Endothelial cell of umbilical vein (primary cell): ENCODE measurements at places on chromosomes 3 and 15. TPM values are rescaled to one million over a fixed set of nuclear protein-coding genes. Genes with fewer than 3 reads are reported as not detected.

DNA sequence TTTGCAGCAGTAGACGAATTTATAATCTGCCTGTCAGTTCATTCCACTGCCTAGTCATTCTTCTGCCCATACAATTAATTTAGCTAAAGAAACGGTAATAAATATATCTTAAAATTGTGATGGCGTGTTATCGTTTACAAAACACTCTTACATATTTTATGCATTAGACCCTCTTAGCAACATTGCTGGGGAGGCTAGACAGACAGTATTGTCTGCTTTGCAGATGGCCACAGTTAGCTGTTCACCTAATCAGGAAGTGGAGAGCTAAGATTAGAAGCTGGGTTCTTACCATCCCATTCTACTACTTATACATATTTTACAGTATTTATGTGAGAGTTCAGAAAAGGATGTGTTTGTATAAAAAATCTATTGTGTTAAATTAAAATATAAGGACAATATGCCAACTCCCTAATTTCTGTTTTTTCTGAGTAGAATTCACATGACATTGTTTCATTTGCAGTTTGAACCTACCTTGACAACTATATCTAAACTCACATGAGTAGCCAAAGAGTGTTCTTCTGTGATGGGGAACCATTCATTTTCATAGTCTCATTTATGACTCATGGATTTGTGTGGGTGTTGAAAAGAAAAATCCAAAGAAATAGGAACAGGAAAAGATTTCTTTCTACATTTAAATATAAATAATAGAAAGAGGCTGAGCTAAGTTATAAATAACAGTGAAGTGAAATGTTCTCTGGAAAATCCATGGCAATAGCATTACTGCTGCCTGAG is 41.7 kb upstream of the C3orf80 start:
- no peaks in the 10 kb centered on the region for H3K36me3 ChIP-seq
- no peak for DNase-seq
- peaks cover 11% of the 10 kb centered on the region for H3K4me1 ChIP-seq
- no peaks in the 10 kb centered on the region for H3K27me3 ChIP-seq

The MAN2C1 gene
- polyA plus RNA-seq, result 198 and 220 TPM in 2 replicates

DNA sequence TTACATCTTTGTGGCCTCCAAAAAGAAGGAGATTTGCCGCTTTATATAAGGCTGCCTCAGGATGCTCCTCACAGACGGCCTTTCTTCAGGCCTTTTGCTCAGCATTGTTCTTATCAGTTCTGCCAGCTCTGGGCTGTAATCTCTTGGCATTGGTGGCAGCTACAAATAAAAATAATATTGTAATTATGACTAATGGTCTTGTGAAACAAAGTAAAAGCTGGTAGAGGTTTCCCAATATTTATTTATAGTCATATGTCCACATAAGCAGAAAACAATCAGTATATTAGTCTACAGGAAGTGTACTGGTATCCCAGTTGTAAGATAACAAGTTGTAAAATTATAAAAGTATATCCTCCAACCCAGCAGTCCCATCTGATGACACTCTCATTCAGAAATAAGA is 7.3 kb downstream of the NEK4 start:
- DNase-seq, result peak; percentile 83
- peaks cover 17% of the 10 kb centered on the region for H3K36me3 ChIP-seq
- H3K27ac ChIP-seq, result peak overlapping the region; percentile 70
- no peak overlapping the region for H3K4me3 ChIP-seq

- H3K4me1 ChIP-seq, result peaks cover 35% of the 10 kb centered on the region
- no peak overlapping the region for H3K4me3 ChIP-seq
- no peaks in the 10 kb centered on the region for H3K36me3 ChIP-seq
- no peak for DNase-seq
- H3K27ac ChIP-seq, result no peak overlapping the region
- no peaks in the 10 kb centered on the region for H3K27me3 ChIP-seq
These were observed 253.8 kb downstream of the XXYLT1 start for GRCh38 chr3:195017151-195017550.

The ARPP21 gene
- not detected in 2 replicates for polyA plus RNA-seq

The XRN1 gene
- 3.4 and 4.4 TPM in 2 replicates for polyA plus RNA-seq

- H3K4me1 ChIP-seq, result peaks cover 33% of the 10 kb centered on the region
- no peak for DNase-seq
- no peak overlapping the region for H3K4me3 ChIP-seq
- no peaks in the 10 kb centered on the region for H3K36me3 ChIP-seq
- no peak overlapping the region for H3K27ac ChIP-seq
These were observed 622.1 kb upstream of the LMCD1 start for GRCh38 chr3:7879572-7879971.

DNA sequence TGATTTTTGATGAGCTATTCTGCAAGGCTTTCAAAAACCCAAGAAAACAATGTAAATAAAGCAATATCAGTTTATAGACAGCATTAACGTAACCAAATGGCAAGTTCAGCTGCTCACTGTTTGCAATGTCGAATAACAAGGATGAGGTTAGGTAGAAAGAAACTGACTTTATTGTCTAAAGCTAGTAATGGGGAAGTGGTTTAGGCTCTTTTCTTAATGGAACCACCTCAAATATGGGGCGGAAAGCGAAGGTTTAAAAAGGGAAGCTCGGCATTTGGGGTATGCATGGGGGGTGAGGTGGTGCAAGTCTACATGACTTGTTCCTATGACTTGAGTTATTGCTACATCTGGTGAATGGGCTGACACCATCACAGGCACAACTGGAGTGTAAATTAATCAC is 1060.2 kb downstream of the NSUN3 start:
- no peaks in the 10 kb centered on the region for H3K4me1 ChIP-seq
- H3K27ac ChIP-seq, result no peak overlapping the region
- no peak for DNase-seq
- no peak overlapping the region for H3K4me3 ChIP-seq

DNA sequence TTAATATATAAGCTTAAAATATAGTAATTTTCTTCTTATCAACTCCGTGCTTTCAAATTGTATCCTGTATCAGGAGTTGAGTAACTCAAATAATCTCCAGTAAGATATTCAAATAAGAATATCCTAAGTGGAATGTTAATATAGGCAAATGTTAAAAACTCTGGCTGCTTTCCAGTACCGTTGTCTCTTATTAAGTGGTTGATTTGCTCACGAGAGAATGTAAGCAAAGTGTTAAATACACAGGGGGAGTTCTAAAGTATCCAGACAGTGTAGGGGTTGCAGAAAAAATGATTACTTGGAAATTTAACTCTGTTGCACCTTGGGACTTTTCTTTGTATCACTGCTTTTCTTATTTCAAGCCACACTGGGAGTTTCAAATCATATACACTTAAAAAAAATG is 478.9 kb upstream of the TBL1XR1 start:
- H3K27ac ChIP-seq, result no peak overlapping the region
- no peak for DNase-seq
- no peaks in the 10 kb centered on the region for H3K27me3 ChIP-seq
- no peak overlapping the region for H3K4me3 ChIP-seq
- H3K4me1 ChIP-seq, result peaks cover 30% of the 10 kb centered on the region

DNA sequence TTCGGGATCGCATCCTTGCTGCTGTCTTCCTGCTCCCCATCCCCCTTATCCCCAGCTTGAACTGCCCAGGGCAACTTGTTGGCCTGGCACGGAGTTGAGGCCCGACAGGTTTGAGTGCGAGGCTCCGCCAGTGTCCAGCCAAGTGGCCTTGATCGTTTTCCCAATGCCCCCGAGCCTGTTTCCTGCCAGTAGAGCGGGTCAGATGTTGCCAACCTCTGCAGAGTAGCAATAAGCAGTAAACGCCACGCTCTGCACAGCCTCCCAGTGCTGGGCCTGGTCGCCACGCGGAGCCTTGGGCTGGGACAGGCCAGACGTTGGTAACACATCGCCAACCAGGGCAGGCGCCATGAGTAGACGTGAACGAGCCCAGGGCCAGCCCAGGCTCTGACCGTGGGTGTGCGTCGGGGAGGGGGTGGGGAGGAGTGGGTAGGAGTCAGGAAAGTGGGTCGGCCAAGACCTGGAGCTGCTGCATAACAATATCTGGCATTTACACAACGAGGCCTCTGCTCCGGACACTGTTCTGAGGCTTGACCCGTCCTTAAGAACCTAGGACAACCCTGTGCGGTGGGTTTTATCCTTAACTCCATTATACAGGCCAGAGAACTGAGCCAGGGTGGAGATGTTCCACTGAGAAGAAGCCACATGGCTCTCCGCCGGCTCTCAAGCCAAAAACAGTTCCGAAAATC is 444 bp upstream of the ABHD14A start:
- peaks cover 22% of the 10 kb centered on the region for H3K4me1 ChIP-seq
- no peak overlapping the region for H3K27ac ChIP-seq
- H3K36me3 ChIP-seq, result no peaks in the 10 kb centered on the region
- no peaks in the 10 kb centered on the region for H3K27me3 ChIP-seq
- no peak for DNase-seq

DNA sequence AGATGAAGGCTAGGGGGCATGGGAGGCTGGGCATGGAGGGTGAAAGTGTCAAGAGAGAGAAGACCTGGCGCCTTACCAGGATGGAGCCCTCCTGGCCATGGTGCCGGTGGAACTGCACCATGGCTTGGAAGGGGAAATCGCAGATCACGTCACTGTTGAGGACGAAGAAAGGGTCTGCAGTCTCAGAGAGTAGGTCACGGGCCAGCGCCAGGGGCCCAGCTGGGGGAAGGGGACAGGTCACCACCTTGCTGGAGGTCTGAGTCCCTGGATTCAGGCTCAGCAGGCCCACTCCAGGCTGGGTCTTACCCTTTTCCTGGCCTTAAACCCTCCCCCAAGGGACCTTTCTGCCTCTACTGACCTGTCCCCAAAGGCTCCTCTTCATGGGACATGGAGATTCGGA is 855 bp downstream of the GMPPB start:
- H3K4me3 ChIP-seq, result peak overlapping the region; percentile 85
- peaks cover 40% of the 10 kb centered on the region for H3K36me3 ChIP-seq
- no peaks in the 10 kb centered on the region for H3K27me3 ChIP-seq
- peaks cover 19% of the 10 kb centered on the region for H3K4me1 ChIP-seq
- peak overlapping the region; percentile 84 for H3K27ac ChIP-seq

DNA sequence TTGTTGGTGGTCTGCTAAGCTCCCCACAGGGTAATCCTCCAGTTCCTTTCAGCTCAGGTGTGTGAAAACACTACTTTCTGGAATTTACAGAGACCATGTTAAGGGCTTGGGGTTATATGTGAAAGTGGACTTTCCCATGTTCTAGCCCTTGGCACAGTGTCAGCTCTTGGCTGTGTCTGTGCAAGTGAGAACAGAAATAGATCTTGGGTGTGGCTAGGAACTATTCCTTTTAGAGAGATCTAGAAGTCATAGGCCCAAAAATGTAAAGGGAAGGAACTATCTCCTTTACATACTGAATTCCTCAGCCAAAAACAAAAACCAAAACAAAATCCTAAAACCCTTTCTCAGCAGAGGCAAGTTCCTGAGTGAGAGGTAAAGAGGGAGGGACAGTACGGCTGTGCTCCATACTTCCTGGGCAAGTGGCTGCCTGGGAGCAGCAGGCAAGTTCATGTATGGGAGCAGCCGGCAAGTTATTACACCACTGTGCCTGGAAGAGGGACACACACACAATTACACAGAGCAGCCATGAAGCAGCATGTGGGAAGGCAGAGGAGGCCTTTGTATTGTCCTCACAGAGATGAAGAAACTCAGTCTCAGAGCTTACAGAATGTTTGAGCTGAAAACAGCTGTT is 19.9 kb upstream of the C3orf62 start:
- no peak overlapping the region for H3K27ac ChIP-seq
- H3K36me3 ChIP-seq, result peaks cover 46% of the 10 kb centered on the region
- no peaks in the 10 kb centered on the region for H3K27me3 ChIP-seq

The FAN1 gene
- polyA plus RNA-seq, result 3.5 and 4.3 TPM in 2 replicates

DNA sequence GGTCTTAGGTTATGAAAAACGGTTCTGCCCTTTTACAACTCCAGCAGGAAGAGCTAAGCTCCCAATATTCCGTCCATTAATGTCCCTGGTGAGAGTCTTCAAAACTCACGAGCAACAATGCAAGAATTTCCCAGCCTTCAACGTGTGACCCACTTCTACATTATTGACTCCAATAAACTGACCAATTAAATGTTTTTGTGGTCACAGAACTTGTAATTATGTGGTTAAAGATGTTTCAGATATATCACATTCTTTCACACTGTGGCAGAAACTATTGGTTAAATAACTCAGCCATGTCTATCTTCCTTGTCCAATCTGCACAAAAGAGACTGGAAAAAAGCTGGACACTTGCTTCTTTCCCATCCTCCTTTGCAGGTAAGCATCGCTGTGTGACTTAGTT is 286.6 kb upstream of the ADAMTS9 start:
- H3K27ac ChIP-seq, result no peak overlapping the region
- no peaks in the 10 kb centered on the region for H3K4me1 ChIP-seq
- H3K36me3 ChIP-seq, result no peaks in the 10 kb centered on the region

The P3H2 gene
- polyA plus RNA-seq, result 5.8 and 6.8 TPM in 2 replicates

DNA sequence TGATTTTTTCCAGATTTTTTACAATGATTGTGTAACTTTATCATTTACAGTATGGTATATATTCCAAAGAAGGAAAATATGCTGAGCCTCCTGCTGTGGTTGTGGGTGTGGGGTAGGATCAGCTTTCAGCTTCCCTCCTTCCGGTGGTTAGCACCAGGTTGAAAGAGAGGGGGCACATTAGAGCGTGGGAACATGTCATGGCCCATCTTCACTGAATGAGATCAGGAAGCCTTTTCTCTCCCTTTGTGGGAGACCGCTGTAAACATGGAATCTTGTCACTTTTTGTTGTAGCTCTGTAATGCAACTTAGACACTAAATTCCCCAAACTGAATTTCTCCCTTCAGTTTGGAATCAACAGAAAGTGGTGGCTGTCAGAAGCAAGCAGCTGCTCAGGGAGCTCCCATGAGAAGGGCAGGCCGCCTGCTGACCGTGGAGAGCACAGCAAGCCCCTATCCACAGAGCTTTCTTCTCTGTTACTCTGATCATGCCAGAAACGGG is 86.7 kb upstream of the LIMD1 start:
- no peaks in the 10 kb centered on the region for H3K36me3 ChIP-seq
- no peaks in the 10 kb centered on the region for H3K27me3 ChIP-seq
- no peak overlapping the region for H3K27ac ChIP-seq
- DNase-seq, result peak; percentile 53
- H3K4me1 ChIP-seq, result peaks cover 8% of the 10 kb centered on the region
- no peak overlapping the region for H3K4me3 ChIP-seq

The NANOGP8 gene
- polyA plus RNA-seq, result not detected in 2 replicates

GRCh38 chr15:73273181-73274002 is 95.4 kb downstream of the HCN4 start:
- H3K4me1 ChIP-seq, result no peaks in the 10 kb centered on the region
- H3K36me3 ChIP-seq, result no peaks in the 10 kb centered on the region
- H3K27ac ChIP-seq, result no peak overlapping the region
- H3K4me3 ChIP-seq, result no peak overlapping the region

The BSN gene
- 0.03 and 0.04 TPM in 2 replicates for polyA plus RNA-seq

The NAALADL2 gene
- 0.86 and 1.1 TPM in 2 replicates for polyA plus RNA-seq

DNA sequence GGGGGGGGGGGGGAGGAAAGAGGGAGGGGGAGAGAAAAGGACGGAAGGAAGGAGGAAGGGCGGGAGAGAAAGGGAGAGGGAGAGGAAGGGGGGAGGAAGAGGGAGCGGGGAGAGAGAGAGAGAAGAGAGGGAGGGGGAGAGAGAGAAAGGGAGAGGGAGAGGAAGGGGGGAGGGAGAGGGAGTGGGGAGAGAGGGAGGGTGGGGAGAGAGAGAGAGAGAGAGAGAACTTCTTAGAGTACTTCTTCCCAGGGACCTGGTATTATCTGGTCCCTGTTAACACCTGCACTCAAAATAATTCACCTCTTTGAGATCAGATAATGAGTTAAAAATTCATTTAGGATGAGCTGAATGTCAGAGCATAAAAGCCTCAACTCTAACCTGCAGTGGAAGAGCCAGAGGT is 1.1 kb downstream of the SEC13 start:
- H3K27ac ChIP-seq, result no peak overlapping the region
- no peaks in the 10 kb centered on the region for H3K27me3 ChIP-seq
- peaks cover 25% of the 10 kb centered on the region for H3K4me1 ChIP-seq
- peaks cover 15% of the 10 kb centered on the region for H3K36me3 ChIP-seq

The CDCP1 gene
- polyA plus RNA-seq, result 0.01 TPM in 1 of 2 replicates, not detected in the other
